SK-MEL-5 (cell line): ENCODE measurements at places on chromosomes 7 and 10.

- DNase-seq = no peak
Measured at GRCh38 chr7:16930946-16931345, 49.2 kb upstream of the AGR3 start.

GRCh38 chr7:82549616-82550285, 106.2 kb upstream of the CACNA2D1 start:
- DNase-seq = peak; percentile 34

DNA sequence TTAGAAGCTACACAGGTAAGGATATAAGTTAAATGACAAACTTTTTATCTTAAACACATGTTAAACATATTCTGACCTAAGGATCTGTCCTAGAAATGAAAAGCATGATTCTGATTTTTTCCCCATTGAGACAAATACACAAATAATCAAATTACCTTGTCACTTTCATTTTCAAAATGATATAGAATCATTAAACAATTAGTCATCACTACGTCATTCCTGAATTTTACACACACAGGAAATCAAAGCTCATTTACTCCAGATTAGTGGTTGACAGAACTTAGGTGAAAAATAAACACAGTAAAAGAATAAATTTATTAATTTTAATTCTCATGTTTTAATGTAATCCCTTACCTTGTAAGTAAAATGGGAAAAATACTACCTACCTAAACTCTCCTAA, 89.0 kb downstream of the AASS start:
- no peak for DNase-seq

GRCh38 chr7:153061910-153062528, 302.5 kb downstream of the ACTR3B start:
- DNase-seq = no peak

GRCh38 chr7:36128448-36129047, 24.5 kb upstream of the EEPD1 start:
- peak; percentile 65 for DNase-seq

DNA sequence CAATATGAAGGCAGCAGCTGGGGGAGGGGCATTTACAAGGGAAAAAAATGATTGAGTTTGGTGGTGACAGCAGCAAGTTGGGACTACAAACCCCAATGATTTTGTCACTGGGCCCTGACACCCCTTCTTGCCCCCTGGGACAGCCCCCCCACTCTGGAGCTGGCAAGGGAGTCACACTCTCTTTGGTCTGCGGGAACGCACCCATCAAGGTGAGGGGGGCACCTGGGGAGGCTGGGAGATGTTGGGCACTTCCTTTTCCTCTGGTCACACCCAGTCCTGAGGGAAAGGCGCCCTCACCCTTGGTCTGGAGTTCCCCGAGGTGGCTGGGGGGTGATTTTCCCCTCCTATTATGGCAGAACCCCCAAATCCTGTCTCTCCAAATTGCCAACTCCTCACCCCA, 24.4 kb downstream of the EPHB4 start:
- DNase-seq = no peak

DNA sequence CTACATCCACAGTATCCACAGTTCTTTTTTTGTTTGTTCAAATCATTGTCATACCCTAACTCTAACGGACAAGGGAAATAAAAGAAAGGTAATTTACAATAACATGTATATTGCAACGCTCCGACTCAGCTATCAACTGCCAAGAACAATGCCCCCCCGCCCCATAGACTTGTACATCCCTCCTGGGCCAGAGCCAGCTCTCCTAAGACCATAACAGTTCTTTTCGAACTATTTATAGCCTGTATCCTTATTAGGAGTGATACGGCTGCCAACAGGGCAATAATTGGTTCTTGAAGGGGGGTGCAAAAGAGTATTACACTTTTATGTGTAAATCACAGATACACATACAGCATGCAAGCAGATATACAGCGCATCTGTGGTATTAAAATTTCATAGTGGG, 495.7 kb downstream of the GALNT17 start:
- no peak for DNase-seq
